ENCODE measurements at places on chromosomes 4 and X.

GRCh38 chrX:130994671-130995070, 63.5 kb upstream of the ARHGAP36 start:
- no peak for DNase-seq

GRCh38 chr4:97646997-97647396, 496.3 kb downstream of the STPG2 start:
- no peak for DNase-seq

DNA sequence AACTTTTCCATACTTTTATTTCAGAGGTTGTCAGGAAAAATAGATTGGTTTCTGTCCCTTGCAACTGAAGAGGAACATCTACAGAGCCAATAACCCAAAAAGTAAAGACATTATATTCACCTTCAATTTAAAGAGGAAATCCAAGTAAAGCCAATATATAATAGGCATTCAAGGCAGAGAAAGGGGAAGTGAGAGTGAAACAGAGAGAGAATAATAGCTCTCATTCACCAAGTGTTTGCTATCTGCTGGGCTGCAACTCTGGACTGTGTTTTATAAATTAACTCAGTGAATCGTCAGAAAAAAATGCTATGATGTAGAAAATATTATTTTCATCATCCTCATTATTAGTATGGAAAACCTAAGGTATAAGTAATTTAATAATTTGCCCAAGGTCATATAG, 448.5 kb downstream of the TRAM1L1 start:
- DNase-seq = no peak

DNA sequence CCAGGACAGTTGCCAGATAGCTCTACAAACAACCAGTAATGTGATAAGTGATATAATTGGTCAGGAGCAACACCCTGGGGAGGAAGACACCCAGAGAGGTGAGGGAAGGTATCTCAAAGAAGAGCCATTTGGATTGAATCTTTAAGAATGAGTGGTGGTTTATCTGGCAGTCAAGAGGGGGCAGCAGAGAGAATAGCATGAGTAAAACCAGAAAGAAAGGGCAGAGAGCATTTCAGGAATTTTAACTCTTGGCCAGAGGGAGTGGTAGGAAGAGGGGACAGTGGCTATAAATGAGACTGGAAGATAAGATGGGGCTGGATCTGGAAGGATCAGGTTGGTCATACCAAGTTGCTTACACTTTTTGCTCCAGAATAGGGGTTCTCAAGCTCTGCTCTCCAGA, 5.9 kb upstream of the SEPTIN6 start:
- no peak for DNase-seq

DNA sequence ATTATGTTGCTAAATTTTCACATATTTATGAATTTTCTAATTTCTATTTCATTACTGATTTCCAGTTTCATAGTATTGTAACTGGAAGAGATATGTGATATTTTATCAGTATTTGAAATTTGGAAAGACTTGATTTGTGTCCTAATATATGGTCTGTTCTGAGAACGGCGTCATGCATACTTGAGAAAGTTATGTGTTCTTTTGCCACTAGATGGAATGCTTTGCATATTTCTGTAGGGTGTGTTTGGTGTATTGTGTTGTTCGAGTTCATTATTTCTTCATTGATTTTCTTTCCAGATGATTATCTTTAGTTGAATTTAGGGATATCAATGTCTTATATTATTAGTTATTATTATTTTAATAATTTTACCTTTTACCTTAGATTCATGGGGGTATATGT, 110.6 kb upstream of the ITM2A start:
- DNase-seq = no peak

DNA sequence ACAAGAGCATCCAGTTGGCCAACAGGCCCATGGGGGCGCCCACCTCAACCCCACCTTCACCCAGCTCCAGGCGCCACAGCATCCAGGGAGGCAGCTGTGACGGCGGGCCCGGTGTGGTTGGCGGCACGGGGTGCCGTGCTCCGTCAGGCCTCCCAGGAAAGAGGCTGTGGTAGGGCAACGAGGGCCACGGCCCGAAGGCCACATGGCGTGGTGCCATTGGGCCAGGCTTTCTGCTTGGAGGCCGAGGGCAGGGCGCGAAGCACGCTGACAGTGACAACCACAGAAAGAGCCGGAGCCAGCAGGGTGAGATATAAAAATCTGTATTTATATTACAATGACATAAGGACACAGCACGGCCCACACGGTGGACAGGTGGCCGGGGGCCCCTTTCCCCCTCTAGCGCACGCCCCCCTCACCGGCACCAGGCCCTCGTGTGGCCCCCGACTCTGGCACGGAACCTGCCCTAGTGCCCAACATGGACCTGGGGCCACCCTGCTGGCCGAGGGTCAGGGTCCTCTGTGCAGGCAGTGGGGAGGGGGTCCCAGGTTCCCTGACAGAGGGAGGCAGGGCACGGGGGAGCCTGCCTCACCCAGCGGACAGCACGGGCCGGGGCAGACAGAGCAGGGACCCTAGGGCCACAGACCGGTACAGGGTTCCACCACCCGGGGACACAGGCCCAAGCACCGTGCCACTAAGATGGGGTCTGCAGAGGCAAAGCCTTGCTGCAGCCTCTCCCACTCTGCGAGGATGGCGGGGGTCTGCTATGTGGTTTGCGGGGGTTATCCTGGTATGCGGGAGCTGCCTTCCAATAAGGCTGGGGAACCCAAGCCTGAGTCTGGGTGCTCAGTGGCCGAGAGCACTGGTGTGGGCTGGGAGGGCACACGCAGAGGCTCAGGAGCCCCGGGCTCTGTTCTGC, 5.5 kb upstream of the HAUS3 start:
- DNase-seq = no peak

- no peak for DNase-seq
These were observed 35.1 kb downstream of the PRSS12 start for GRCh38 chr4:118317691-118318090.

DNA sequence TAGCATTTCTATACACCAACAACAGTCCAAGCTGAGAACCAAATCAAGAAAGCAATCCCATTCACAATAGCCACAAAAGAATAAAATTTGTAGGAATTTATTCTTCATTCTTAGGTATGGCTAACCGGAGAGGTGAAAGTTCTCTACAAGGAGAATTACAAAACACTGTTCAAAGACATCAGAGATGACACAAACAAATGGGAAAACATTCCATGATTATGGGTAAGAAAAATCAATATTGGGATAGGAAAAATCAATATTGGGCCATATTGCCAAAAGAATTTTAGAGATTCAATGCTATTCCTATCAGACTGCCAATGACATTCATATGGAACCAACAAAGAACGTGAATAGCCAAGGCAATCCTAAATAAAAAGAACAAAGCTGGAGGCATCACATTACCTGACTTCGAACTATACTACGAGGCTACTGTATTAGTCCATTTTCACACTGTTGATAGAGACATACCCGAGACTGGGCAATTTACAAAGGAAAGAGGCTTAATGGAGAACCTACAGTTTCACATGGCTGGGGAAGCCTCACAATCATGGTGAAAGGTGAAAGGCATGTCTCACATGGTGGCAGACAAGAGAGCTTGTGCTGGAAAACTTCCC, 49.1 kb downstream of the NCAPG start:
- no peak for DNase-seq

DNA sequence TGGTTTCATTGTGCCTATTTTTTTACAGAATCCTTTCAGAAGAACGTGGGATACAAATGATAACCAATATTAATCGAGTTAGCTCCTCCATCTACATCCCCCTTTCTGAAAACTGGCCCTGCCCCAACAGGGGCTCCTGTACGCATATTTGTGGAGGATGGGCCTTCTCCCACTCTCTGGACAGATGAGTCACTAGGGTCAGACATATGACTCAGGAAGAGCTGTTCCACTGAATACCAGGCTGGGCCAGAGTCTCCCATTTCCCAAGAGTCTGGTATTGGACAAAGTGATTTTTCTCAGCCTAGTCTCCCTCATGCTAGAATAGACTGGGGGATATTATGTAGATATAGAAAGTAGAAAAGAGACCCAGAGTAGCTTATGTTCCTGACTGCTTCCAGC, 142.4 kb downstream of the TSPAN5 start:
- DNase-seq = no peak

DNA sequence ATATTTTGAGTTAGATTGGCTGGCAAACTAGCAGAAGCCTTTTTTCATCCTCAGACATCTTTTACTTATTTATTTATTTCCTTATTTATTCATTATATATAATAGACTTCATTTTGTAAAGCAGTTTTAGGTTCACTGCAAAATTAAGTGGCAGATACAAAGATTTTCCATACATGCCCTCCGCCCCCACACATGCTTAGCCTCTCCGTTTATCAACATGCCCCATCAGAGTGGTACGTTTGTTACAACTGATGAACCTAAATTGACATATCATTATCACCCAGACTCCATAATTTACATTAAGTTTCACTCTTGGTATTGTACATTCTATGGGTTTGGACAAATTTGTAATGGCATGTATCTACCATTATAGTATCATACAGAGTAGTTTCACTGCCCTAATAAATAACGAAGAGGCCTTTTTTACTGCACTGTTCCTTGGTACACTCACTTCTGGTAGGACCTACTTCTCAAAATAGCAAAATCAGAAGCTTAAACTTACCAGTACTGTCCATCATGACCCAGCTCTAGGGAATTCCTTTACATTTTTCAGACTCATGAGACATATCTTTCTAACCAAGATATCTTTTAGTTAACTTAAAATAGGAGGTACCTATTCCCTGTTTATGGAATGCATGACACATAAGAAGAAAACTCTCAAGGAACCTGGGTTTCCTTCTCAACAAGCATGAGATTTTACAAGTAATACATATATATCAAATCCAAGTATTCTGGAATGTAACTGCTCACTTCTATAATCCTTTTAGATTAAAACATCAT, 4.8 kb upstream of the TMPRSS11B start:
- DNase-seq = no peak

DNA sequence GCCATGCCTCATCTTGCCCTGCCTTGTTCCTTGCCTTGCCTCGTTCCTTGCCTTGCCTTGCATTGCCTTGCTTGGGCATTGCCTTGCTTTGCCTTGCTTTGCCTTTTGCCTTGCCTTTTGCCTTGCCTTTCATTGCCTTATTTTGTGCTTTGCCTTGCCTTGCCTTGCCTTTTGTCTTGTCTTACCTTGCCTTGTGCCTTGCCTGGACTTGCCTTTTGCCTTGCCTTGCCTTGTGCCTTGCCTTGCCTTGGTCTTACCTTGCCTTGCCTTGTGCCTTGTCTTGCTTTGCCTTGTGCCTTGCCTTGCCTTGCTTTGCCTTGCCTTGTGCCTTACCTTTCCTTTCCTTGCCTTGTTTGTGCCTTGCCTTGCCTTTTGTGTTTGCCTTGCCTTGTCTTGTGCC, 88.2 kb downstream of the TAB3 start:
- DNase-seq = no peak

- no peak for DNase-seq
These were observed 66.9 kb upstream of the CAPN6 start for GRCh38 chrX:111337067-111337637.

- no peak for DNase-seq
These were observed 423.1 kb upstream of the INTU start for GRCh38 chr4:127209580-127210095.

DNA sequence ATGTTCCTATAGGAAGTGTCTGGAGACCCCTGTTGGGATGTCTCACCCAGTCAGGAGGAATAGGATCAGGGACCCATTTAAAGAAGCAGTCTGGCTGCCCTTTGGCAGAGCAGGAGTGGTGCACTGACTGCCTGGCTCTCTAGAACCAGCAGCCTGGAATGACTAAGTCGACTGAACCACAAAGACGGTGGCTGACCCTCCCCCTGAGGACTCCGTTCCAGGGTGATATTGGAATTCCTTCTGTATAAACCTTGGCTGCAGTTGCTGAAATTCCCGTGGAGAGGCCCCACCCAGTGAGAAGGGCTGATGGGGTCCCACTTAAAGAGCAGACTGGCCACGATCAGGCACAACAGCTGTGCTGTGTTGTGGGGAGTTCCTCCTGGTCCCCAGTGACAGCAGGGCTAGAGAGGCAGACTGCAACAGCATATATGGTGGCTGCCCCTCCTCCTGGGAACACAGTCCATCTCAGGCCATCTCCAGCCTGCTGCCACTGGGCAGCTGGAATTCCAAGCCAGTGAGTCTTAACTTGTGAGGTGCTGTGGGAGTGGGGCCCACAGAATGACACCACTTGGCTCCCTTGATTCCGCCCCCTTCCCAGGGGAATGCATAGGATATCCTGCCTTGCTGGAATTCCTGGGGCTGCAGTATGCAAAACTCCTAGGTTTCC, 41.8 kb upstream of the RLIM start:
- DNase-seq = no peak

GRCh38 chr4:98677799-98678198, 19.4 kb upstream of the TSPAN5 start:
- DNase-seq = no peak

- DNase-seq = no peak
These were observed 29.3 kb downstream of the BEND4 start for GRCh38 chr4:42123071-42123644.

- DNase-seq = no peak
These were observed 578 bp upstream of the CORIN start for GRCh38 chr4:47838445-47838844.

- DNase-seq = peak; percentile 10
These were observed 41.3 kb downstream of the DOCK11 start for GRCh38 chrX:118536687-118537461.

GRCh38 chr4:123312951-123313592, 83.5 kb upstream of the SPRY1 start:
- no peak for DNase-seq

DNA sequence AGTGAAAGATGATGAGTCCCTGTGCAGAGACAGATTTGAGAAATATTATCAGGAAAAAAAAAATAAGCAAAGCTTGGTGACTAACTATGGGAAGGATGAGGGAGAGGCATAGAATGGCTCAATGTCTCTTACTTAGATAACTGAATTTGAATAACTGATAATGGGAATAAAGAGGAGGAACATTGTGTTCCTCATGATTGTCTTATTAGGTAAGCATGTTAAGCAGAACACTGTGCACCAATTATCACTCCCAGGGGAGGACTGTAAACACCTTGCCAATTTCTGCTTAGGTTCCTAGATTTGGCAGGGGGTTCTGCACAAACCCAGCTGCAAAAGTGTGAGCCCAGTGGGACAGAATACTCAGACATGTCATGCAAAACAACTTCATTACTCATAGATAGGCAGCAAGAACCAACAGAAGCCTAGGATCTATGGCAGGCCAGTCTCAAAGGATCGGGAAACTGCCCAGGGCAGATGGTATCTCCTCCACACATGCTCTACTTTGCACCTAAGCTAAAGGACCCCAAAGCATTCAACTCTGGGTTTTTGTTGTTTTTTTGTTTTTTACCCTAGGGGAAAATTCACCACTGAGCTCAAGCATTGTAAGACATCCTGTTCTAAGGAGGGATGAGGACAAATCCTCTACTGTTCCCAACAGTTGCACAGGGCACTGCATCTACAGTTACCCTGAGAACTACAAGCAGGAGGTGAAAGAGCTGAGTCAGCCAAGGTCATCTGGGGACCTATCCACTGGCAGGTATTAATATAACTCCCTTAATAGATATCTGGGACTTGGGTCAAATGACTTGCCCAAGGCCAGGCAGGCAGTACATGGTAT, 907.0 kb downstream of the RAPGEF2 start:
- no peak for DNase-seq

GRCh38 chr4:81724925-81725329, 253.2 kb upstream of the RASGEF1B start:
- DNase-seq = peak; percentile 44

GRCh38 chr4:147360301-147360700, 120.6 kb upstream of the EDNRA start:
- DNase-seq = no peak

GRCh38 chr4:8191136-8191747, 7.8 kb upstream of the SH3TC1 start:
- no peak for DNase-seq
